Activated CD8-positive, alpha-beta memory T cell treated with anti-CD3 and anti-CD28 coated beads for 48 hours (primary cell): ENCODE measurements at places on chromosomes 3 and 15.

- DNase-seq: no peak
Measured at GRCh38 chr3:127607675-127608361, 9.6 kb downstream of the MCM2 start.

GRCh38 chr15:60477916-60478565 lies 901 bp downstream of the ICE2 start:
- no peak for DNase-seq

GRCh38 chr3:148330542-148330941 lies 367.2 kb upstream of the AGTR1 start:
- DNase-seq: no peak

DNA sequence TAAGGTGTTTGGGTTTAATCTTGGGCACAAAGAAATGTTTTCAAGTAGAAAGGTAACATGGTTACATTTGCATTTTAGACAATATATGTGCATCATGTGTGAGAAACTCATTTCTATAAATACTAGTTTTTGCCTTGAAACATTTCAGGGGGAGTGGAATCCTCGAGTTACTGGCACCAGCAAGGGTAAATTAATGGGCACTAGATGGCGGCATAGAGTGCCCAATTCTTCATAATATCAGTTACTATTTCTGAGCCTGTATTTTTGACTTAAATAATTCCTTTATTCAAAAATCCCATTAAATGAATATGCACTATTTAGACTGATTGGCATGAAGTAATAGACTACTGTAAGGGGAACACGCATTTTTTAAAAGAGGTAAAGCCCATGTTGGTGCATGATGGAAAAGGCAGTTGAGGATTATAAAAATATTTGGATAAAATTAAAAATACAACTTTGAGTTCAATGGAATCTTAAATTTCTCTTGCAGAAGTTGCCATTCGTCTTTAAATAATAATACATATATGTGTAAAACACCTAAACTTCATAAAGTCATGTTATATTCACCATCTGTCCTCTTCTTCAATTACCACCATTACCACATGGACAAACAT lies 106.3 kb downstream of the ZBTB20 start:
- DNase-seq: no peak

DNA sequence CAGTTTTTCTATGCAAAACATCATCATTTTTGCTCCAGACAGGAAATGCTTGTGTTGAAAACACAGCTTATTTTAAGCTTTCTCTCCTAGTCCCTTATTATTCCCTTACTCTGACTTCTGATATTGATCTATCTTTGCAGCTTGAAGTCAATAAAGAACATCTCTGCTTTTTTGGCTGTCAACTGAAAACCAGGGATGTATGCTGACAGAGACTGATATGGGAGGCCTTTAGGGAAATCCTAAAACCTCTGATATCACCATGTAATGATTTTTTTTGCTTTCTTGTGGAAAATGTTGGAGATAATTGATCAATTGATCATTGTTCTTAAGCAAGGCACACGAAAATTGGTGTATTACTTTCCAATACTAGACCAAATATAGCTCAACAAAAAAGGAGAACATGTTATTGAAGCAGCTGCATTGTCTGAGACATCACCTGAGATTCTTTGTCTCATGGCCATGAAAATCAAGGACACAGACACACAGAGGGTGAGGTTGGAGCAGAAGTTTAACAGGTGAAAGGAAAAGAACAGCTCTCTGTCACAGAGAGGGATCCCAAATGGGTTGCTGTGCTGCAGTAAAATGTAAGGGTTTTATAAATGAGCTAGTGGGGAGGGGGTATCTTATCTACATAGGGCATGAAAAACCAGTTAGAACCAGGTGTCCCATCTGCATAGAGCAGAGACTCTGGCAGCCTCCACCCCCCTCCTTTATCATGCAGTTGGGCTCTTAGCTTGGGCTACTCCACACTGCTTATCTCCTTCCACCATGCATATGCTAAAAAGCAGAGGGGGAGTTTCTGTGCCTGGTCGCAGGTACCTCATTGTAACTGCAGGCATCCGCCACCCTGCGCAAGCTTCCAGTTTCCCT lies 17.0 kb upstream of the SENP7 start:
- no peak for DNase-seq

DNA sequence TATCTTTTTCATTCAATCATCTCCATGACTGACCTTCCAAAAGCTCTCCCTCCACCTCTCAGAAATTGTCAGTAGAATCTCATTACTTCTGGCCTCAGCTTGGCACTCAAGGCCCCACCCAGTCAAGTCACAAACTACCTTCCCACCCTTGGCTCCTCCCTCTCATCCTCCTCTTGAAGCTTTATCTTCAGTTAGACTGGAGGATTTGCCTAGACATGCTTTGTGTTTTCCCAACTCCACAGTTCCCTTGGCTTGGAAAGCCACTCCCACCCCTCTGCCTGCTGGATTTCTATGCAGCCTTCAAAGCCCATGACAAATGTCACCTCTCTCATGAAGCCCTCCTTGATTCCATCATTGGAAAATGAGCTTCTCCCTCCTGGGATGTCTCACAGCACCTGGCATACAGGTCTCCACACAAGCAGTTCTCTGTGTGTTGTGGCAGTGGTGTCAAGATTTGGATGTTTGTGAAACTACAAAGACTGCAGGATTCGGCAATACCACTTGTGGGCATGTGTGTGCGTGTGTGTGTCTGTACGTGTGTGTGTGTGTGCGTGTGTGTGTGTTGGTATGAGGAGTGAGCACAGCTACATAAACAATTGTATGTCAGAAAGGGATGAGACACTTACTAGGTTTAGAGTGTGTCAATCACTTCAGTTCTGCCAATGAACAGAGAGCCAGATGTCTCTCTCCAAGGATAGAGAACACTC lies 45.3 kb upstream of the VPS8 start:
- DNase-seq: no peak
